ENCODE measurements at places on chromosomes 12 and 14. TPM values are rescaled to one million over a fixed set of nuclear protein-coding genes. Genes with fewer than 3 reads are reported as not detected.

Gene KLRB1
- total RNA-seq: 1.1 TPM

Gene DDHD1
- 42.1 TPM for total RNA-seq

Gene YLPM1
- 61.5 TPM for total RNA-seq

Gene RAD9B
- total RNA-seq: not detected

Gene KITLG
- 8.0 TPM for total RNA-seq

Gene CLEC12A
- total RNA-seq: not detected

Gene NABP2
- 23.9 TPM for total RNA-seq

Gene ERP29
- total RNA-seq: 39.8 TPM

Gene ATG14
- total RNA-seq: 18.9 TPM

Gene SERPINA9
- total RNA-seq: not detected

Gene TMEM179
- total RNA-seq: 3.1 TPM

Gene TMEM132C
- total RNA-seq: 0.88 TPM

Gene CYP46A1
- 0.13 TPM for total RNA-seq

Gene RASSF9
- total RNA-seq: 1.2 TPM

Gene OTOGL
- total RNA-seq: 0.28 TPM

Gene ARHGAP9
- 16.5 TPM for total RNA-seq

Gene P2RX7
- 9.1 TPM for total RNA-seq

Gene HOXC12
- not detected for total RNA-seq

Gene GDF3
- total RNA-seq: not detected

Gene SGPP1
- total RNA-seq: 10.9 TPM

Gene ADCY4
- total RNA-seq: 22.5 TPM

Gene ITFG2
- 50.8 TPM for total RNA-seq

Gene TCL1B
- total RNA-seq: not detected

Gene RD3L
- total RNA-seq: not detected

Gene DAO
- 1.2 TPM for total RNA-seq

Gene PDE3A
- total RNA-seq: 144 TPM

Gene PLBD2
- total RNA-seq: 32.4 TPM

Gene P2RX2
- total RNA-seq: 4.7 TPM

Gene CCND2
- 162 TPM for total RNA-seq

Gene FANCM
- total RNA-seq: 10.7 TPM

Gene SPIC
- not detected for total RNA-seq

Gene ZBTB42
- total RNA-seq: 2.5 TPM

Gene CLEC4A
- total RNA-seq: not detected

Gene DPPA3
- total RNA-seq: not detected

Gene CELA1
- not detected for total RNA-seq

Gene NGB
- total RNA-seq: not detected

Gene TMEM229B
- total RNA-seq: 26.6 TPM

Gene CCDC196
- not detected for total RNA-seq
